SW480 (cell line): ENCODE measurements at places on chromosomes 5 and 9.

- no peak for DNase-seq
Measured at GRCh38 chr5:135060021-135060420, 26.0 kb upstream of the PITX1 start.

DNA sequence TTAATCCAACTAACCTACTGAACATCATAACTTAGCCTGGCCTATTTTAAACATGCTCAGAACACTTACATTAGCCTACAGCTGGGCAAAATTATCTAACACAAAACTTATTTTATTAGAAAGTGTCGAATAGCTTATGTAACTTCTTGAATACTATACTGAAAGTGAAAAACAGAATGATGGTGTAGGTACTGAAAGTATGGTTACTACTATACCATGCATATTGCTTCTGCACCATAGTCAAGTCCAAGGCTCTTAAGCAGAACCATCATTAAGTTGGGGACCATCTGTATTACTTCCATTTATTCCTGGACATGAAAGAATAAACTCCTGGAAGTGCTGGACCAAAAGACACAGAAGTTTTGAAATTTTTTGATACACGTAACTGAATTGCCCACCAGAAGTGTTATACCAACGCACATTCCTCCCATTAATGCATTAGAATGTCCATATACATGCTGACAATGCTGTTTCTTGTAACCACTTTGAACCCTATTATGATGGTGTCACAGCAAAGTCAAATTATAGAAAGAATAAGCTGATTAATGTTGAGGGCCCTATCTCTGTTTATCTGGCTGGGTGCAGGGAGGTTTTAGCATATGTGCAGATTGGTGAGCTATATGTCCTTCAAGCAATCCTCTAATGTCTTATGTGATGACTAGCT lies 375.7 kb downstream of the ACTL7B start:
- no peak for DNase-seq

GRCh38 chr9:2787065-2787464 lies 56.8 kb downstream of the PUM3 start:
- no peak for DNase-seq

DNA sequence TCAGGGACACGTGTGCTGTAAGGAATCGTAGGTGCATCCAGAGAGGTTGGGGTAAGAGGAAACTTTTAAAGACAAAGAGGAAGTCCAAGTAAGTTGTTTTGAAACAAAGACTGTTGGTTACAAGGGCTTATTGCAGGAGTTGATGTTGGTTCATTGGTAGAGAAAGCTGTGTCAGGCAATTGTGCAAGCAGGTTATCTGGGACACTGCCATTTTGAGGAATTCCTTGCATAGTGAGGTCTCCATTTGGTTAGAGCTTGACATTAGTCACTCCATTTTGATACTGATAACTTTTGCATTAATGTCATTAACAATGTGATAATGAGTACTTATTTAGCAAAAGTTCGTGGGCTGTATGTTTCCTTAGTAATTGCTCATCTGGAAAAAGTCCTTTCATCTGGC lies 24.9 kb downstream of the CNOT6 start:
- DNase-seq: no peak

DNA sequence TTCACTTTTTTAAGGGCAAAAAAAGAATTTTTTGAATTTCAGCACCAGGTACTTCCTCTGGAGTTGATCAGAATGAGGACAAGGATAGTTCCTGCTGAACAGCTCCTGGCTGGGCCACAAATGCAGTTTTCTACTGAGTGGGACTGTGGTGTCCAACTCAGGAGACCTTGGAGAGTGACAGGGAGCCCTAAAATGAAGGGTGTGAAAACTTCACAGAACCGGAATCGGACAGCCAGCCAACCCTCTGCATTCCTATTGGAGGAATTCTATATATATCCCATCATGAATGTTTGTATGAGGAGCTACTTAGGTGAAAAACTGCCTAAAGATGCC lies 40.6 kb downstream of the ANKH start:
- DNase-seq: no peak

DNA sequence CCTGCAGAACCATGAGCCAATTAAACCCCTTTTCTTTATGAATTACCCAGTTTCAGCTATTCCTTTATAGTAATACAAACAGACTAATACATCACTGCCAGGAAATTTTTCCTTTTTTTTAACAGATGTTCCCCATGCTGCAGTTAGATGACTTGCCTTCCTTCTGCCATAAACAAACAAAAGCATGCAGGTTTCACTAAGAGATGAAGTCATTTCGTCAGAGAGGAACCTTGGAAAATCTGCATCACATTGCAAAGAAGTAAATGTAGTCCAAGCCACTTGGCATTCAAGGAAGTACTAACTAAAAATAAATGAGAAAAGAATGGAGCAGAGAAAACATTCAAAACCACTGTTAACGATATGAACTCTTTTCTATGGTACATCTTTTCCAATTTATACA lies 194.1 kb upstream of the EFNA5 start:
- no peak for DNase-seq

GRCh38 chr5:152824316-152824715 lies 419.2 kb upstream of the NMUR2 start:
- no peak for DNase-seq

- no peak for DNase-seq
Measured at GRCh38 chr5:3325201-3325971, 270.2 kb upstream of the IRX1 start.

DNA sequence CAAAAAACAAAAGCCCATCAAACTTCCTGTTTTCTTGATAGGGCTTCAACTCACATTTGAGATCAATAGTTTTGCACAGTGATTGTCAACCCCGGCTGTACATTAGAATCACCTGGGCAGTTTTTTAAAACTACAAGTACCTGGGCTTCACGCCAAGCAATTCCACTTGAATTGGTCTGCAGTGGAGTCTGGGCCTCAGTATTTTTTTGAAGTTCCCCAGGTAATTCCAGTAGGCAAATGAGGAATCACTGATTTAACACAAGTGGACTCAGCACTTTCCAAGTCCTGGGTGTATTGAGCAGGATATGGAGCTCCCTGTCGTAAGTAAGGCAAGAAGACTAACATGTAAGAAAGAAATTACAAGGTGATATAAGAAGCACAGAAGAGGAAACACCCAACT lies 14.8 kb upstream of the SMIM15 start:
- DNase-seq: no peak

DNA sequence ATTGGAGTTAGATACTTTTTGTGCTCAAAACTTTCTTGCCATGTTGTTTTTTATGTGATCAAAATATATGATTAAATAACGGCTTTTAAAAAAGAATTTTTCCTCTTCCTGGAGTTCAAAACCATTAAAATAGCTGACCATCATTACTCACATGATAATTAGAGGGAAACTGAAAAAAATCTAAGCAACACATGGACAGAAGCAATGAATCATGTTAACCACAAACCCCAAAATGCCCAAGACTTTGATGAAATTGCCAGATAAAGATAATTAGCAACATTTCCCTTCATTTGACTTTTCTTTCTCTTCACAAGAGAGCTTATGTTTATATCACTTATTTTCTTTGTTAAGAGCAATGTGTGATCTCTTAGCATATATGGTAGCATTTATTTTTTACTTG lies 1294.2 kb downstream of the EFNA5 start:
- DNase-seq: peak; percentile 8

- DNase-seq: no peak
Measured at GRCh38 chr5:132761321-132762240, 14.4 kb downstream of the CCNI2 start.
